ENCODE measurements at places on chromosomes 6 and 20.

GRCh38 chr6:24718449-24719124, 367 bp downstream of the C6orf62 start:
- no peak for DNase-seq

DNA sequence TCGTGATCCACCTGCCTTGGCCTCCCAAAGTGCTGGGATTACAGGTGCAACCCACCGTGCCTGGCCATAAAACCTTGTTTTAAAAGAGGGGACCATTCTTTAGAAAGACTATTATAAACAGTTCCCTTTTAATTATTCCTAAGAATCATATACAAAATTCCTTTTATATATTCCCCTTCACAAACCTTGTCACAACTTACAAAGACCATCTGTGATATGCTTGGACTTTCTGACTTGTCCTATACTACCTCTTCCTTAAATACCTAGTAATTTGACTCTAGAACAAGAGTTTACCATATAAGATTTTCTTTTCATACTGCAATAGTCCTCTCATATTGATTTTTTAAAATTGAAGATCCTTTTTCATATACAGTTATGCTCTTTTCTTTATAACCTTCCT, 135.8 kb upstream of the PRSS16 start:
- DNase-seq: no peak

DNA sequence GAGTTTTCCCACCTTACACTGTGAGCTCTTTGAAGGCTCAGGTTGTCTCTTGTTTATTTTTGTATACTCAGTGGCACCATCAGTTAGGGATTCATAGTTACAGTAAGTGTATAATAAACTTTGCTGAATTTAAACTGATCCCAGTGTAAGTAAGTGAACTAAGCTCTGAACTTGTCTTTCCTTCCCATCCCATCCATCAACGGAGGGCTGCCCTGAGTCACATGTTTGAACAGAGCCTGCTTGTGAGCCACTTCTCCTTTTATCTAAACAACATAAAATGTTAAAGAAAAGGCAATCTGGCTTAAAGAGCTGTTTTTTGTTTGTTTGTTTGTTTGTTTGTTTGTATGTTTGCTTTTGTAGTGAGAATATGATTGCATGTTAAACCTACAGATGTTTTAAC, 185.7 kb upstream of the MARCKS start:
- DNase-seq: no peak

DNA sequence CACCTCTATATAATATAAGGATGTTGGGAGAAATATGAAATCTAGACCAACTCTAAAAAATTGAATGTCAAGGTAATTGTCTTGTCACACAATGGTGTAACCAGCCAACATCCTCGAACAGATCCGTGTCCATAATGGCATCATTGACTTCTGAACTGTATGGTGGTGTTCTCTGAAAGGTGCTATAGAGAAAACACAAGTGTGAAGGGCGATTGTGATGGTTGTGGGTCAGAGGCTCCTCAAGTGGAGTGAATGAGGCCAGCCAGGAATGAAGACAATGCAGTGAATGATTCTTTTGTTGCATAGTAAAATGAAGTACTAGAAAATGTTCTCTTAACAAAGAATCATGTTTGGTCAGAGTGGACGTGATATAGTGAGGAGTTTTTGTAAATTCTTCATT, 58.3 kb downstream of the CARMIL1 start:
- no peak for DNase-seq

DNA sequence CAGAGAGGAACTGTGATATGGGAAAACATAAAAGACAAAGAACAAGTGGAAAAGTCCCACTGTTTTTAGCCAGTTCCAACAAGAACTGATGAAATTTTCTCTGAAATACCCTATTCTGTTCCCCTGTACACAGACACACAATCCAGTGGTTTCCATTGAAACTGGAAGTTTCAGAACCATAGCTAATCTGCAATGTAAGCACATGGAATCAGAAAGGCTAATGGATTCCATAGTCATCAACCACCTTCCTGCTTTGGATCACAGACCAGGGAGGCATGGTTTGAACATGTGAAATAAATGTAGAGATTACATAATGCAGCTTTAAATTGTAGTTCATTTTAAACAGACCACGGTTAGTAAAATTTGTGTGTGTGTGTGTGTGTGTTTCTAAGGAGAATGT, 242.1 kb downstream of the GJA1 start:
- no peak for DNase-seq

DNA sequence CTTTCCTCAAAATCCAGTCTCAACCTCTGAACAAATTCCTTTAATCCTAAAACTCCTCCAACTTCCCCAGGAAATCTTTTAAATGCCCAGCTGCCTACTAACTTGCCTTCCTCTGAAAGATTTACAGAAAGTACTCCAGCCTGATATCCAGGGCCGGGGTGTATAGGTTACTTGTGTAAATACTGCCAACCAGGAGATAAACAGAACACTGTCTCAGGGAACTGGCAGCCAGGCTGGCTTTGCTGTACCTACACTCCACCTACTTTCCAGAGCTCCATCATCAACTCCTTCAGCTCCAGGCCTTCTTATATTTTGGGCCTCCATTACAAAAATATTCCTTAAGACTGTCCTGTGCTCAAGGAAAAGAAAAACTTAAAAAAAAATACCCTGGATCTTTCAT, 85.9 kb downstream of the CEP162 start:
- no peak for DNase-seq

GRCh38 chr20:25491446-25492038, 84.1 kb downstream of the GINS1 start:
- no peak for DNase-seq

DNA sequence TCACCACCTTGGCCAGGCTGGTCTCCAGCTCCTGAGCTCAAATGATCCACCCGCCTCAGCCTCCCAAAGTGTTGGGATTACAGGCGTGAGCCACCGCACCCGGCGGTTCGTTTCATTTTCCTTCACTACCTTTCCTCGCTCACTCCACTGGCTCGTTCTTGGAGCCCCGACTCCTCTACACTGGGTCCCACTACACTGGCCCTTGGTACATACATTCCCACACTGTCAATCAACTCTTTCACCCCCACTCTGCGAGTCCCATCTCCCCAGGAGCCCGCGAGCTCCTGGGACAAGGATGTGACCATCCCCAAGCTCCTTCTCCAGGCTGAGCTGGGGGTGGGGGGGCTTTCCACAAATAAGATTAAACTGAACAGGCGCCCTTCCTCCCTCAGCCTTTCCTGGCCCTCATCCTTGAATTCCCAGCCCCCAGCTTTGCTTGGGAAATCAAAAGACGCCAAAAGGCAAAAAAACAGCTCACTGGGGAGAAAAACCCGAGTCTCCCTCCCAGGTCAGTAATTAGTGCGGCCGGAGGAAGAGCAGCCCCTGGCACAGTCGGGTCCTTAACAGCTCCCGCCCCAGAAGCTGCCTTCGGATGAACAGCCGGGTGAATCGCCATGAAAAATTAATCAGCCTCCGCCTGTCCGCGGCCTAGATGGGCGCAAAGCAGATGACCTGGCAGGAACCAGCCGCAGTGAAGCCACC, 42.8 kb upstream of the LY86 start:
- no peak for DNase-seq

Data from DMS79 treated with DMSO at 0.1 percent for 48 hours (cell line).